Heart left ventricle (tissue), 16 donors: ENCODE measurements at places on chromosomes 7 and 10. TPM values are rescaled to one million over a fixed set of nuclear protein-coding genes. Genes with fewer than 3 reads are reported as not detected.

The SFXN3 gene
- total RNA-seq, result 16.3 TPM

The FBXL13 gene
- total RNA-seq, result 0.16 TPM

GRCh38 chr7:75915416-75916156 is 631 bp downstream of the POR start:
- peak; percentile 19 for DNase-seq
- H3K27ac ChIP-seq, result peak overlapping the region; percentile 95
- H3K36me3 ChIP-seq, result no peaks in the 10 kb centered on the region
- peak overlapping the region; percentile 86 for H3K4me3 ChIP-seq

The PSTK gene
- total RNA-seq, result 1.5 TPM

- H3K4me1 ChIP-seq, result no peaks in the 10 kb centered on the region
- H3K4me3 ChIP-seq, result no peak overlapping the region
- no peaks in the 10 kb centered on the region for H3K27me3 ChIP-seq
- no peak overlapping the region for H3K27ac ChIP-seq
- no peak for DNase-seq
- no peaks in the 10 kb centered on the region for H3K36me3 ChIP-seq
These were observed 137.8 kb upstream of the CNTNAP2 start for GRCh38 chr7:145978769-145979168.

GRCh38 chr10:16856092-16856491 is 38.9 kb upstream of the RSU1 start:
- peak overlapping the region; percentile 35 for H3K27ac ChIP-seq
- H3K4me3 ChIP-seq, result no peak overlapping the region
- peaks cover 5% of the 10 kb centered on the region for H3K4me1 ChIP-seq
- H3K36me3 ChIP-seq, result no peaks in the 10 kb centered on the region

DNA sequence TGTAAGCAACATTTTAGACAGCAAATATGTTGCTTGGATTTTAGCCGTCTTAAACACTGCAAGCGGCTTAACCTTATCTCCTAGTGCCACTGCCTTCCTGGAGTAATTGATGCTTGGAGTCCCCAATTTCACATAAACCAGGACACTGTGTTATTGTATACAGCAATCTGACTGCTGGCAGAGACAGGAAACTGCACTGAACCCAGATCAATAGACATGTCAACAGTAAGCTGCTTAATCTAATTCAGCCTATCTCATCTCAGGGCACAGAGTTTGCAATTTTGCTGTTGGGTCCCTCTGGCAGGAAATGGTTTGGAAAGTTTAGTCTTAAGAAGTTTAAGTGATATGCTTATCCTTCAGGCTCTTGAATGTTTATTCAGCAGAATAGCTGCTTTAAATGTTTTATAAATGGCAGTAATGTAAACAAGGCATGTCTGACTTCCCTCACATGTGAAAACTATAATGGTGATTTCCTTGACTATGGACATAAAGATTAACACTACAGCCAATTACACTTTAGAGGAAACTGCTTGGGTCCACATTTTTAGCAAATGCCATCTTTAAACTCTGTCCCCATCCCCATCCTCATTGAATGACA is 598.6 kb downstream of the PARD3 start:
- H3K4me3 ChIP-seq, result no peak overlapping the region
- no peaks in the 10 kb centered on the region for H3K4me1 ChIP-seq
- no peaks in the 10 kb centered on the region for H3K36me3 ChIP-seq
- no peak overlapping the region for H3K27ac ChIP-seq
- no peak for DNase-seq

- no peaks in the 10 kb centered on the region for H3K36me3 ChIP-seq
- H3K4me3 ChIP-seq, result peak overlapping the region; percentile 62
- H3K27ac ChIP-seq, result peak overlapping the region; percentile 29
- no peak for DNase-seq
These were observed 23.4 kb downstream of the ZPBP start for GRCh38 chr7:50069613-50070012.

The ADRA2A gene
- 0.21 TPM for total RNA-seq

The STEAP4 gene
- total RNA-seq, result 17.6 TPM

DNA sequence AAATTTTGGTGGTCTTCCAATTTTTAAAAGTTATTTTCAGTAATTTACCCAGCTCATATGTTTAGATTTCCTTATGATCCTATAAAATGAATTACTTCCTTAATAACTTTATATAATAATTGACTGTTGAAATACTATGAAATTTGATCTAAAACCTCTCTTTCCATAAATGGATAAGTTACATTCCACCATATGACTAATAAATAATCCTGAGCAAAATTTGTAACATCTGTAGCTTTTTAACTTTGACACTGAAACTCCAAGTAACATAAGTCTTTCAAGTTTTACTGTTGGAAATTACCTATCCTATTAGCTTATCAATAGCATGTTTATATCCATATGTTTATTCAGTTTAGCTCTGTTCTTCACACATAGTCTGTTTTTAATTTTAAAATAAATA is 85.3 kb downstream of the HECTD2 start:
- peaks cover 15% of the 10 kb centered on the region for H3K36me3 ChIP-seq
- no peak overlapping the region for H3K27ac ChIP-seq
- no peaks in the 10 kb centered on the region for H3K4me1 ChIP-seq
- no peaks in the 10 kb centered on the region for H3K27me3 ChIP-seq

DNA sequence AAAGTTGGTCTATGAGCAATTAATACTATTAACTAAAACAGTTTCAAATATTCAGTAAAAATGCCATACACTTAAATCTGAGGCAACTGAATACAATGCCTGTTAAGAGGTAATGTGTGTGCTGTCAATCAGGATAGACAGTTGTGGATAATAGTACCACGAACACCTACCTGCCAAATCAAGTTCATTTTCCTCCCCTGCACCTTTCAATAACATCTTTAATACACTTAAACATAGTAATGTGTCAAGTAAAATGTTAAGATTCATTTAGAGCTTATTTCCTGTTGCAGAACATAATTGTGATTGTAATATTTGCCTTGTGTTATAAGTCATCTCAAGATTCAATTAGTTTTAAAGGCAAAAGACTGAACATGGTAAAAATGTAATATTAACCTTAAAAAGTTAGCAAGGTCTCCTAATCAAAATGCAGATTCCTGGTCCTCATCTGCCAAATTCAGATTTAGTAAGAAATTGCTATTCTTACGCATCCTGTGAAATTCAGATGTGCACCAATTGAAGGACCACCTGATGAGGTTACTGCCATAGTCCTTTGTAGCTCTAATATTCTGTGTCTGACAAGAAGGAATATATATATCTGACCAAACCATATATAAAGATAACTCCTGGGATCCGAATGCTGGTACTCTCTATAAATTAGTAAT is 37.1 kb downstream of the COL1A2 start:
- no peaks in the 10 kb centered on the region for H3K4me1 ChIP-seq
- no peak overlapping the region for H3K4me3 ChIP-seq
- no peak overlapping the region for H3K27ac ChIP-seq
- no peaks in the 10 kb centered on the region for H3K27me3 ChIP-seq
- DNase-seq, result no peak
- H3K36me3 ChIP-seq, result no peaks in the 10 kb centered on the region

The CHST3 gene
- 15.4 TPM for total RNA-seq

DNA sequence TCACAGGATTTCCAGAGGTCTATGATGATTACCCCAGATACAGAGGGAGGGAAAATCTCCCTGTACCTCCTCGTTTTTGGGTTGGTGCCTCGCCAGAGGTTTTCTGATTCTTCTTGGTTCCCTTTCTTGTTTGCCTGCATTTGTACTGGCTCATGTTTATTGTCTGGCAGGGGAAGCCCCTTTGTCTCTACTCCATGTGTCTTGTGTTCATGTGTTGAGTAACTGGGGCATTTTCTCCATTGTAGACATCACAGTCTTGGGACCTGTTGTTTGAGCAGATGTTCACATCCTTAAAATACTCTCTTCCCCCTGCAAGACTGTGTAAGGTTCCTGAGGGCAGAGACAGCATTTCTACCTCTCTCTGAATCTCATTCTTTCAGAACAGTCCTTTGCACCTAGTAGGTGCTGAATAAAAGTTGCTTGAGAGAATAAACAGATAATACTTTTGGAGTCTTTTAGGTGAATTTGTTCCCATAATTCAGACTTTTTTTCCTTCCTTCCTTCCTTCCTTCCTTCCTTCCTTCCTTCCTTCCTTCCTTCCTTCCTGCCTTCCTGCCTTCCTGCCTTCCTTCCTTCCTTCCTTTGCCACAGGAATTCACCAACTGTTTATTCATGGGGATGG is 25.1 kb downstream of the CDK14 start:
- no peak for DNase-seq
- H3K27me3 ChIP-seq, result no peaks in the 10 kb centered on the region
- no peak overlapping the region for H3K27ac ChIP-seq
- H3K36me3 ChIP-seq, result no peaks in the 10 kb centered on the region
- no peak overlapping the region for H3K4me3 ChIP-seq

GRCh38 chr10:43983405-43983804 is 334.7 kb upstream of the ZNF32 start:
- no peak for DNase-seq
- no peaks in the 10 kb centered on the region for H3K27me3 ChIP-seq
- no peak overlapping the region for H3K27ac ChIP-seq
- H3K4me3 ChIP-seq, result no peak overlapping the region
- H3K4me1 ChIP-seq, result no peaks in the 10 kb centered on the region

DNA sequence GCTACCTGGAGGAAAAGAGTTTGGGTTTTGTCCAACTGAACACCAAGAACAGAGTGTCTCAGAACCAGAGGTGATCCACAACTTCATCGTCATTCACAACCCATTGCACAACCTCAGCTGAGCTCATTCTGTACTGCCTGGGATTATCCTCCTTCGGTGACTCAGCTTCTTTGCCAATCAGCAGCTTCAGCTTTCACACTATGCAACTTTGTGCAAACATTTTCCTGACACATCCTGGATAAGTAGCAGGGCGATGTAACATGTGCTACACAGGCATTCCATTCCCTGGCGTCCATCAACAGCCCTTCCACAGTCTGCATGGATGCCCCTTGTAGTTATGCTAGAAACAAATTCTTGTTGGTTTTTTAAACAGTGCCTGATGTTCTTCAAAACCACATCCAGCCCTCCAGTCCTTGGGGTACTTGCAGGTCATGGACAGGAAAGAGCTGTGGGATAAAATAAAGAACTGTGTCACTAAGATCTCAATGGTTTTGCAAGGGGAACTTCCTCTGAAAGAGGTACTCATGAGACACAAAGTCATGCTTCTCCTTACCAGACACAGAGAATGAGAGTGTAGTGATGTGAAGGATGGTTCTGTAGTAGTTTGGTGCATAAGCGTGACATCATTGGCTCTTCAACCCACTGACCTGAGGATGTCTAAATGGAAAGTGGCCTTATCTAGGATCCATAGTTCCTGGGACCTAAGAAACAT is 478.5 kb downstream of the KIF20B start:
- no peaks in the 10 kb centered on the region for H3K36me3 ChIP-seq
- H3K27ac ChIP-seq, result no peak overlapping the region
- no peak for DNase-seq
- H3K4me3 ChIP-seq, result no peak overlapping the region
- H3K4me1 ChIP-seq, result no peaks in the 10 kb centered on the region

- no peaks in the 10 kb centered on the region for H3K27me3 ChIP-seq
- peak overlapping the region; percentile 100 for H3K27ac ChIP-seq
- peaks cover 46% of the 10 kb centered on the region for H3K4me1 ChIP-seq
- DNase-seq, result no peak
- H3K36me3 ChIP-seq, result peaks cover 35% of the 10 kb centered on the region
These were observed 3.4 kb downstream of the IFRD1 start for GRCh38 chr7:112453505-112454171.

The PRKCQ gene
- total RNA-seq, result not detected
